Activated CD8-positive, alpha-beta T cell treated with anti-CD3 and anti-CD28 coated beads for 36 hours (primary cell): ENCODE measurements at places on chromosomes 6 and 20. TPM values are rescaled to one million over a fixed set of nuclear protein-coding genes. Genes with fewer than 3 reads are reported as not detected.

EFHC1 gene
- 1.9 TPM for total RNA-seq

DNA sequence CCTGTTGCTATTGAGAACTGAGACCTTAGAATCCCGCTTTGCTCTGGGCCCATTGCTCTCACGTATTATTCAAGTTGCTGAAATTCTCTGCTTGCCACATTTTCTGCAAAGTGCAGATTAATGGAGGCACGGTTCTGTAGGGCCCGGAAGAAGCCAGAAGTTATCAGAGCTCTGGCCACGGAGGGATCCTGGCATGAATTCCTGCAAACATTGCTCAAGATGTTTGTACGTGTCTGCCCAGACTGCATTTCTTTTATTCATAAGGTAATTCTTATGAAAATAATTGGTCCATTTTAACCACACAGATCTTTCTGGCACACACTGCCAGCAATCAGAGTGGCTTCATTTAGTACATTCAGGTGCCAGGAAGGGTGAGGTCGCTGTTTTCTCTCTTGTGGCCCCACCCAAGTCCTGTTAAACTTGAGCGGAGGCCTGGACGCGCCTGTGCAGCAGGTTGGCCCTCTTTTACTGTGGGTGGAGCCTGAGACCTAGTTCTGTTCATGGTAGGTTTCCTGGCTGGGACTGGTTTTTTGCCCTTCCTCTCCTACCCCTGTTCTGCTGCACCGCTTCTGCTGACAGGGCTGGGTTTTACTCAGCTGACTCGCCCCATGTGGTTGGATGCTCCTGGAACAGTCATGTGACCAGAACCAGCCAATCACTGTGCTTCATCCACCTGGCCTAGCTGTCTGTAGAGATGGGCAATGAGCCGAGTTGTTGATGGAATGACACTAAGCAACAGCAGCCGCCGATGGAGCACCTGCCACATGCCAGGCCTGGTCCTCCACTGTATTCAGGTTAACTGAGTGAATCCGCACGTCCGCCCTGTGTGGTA, 230.2 kb downstream of the CDH4 start:
- DNase-seq: no peak

DNA sequence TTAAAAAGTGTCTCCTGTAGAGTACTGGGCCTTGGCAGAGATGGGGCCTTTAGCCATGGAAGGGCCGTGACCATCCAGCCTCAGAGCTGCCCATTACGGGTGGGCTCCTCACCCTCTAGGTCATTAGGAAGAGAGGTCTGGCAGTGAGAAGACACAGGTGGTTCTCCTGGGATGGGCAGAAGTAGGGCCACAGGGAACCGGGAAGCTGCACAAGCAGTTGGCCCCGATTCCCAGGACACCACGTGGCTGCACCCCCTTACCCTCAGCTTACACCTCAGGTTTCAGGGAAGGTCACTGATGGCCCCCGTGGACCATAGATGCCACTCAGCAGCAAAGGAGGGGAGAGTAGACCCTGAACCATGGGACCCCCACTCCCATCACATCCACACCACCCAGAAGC, 1.6 kb downstream of the RAET1G start:
- no peak for DNase-seq

ABT1 gene
- total RNA-seq: 27.7 TPM
